NCI-H1930 (cell line): ENCODE measurements at places on chromosomes 5 and 9.

DNA sequence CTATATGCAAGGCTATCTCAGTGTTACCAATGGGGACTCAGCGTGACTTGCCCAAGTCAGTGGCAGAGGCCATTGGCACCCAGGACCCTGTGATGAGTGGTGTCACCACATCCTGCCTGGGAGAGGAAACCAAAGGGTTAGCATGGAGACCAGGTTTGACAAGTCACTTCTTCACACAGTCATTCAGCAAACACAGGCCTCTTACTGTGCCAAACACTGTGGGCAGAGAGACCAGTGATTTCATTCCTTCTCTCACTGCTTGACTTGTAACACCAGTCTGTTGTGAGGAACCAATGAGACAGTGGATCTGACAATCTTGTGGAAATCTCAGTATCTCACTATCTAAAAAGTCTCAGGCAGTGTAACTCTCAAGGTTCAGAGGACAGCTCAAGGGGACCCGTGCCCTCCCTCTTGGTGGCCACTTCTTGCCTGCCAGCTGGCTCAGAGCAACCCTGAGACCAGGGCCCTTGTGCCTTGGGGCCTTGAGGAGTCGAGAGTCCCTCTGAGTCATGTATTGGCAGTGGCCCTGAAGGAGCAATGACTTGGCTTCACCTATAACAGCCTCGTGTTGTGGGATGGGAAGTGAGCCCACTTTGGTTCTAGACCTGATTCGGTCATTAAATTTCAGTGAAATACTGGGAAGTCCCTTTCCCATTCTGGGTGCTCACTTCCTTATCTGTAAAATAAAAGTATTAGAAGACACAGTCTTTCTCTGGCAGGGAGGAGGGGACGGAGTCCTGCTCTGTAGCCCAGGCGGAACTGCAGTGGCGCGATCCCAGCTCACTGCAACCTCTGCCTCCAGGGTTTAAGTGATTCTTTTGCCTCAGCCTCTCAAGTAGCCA lies 1.6 kb downstream of the FABP6 start:
- no peak for DNase-seq

GRCh38 chr5:161167016-161167767 lies 315.2 kb upstream of the ATP10B start:
- DNase-seq, result no peak

DNA sequence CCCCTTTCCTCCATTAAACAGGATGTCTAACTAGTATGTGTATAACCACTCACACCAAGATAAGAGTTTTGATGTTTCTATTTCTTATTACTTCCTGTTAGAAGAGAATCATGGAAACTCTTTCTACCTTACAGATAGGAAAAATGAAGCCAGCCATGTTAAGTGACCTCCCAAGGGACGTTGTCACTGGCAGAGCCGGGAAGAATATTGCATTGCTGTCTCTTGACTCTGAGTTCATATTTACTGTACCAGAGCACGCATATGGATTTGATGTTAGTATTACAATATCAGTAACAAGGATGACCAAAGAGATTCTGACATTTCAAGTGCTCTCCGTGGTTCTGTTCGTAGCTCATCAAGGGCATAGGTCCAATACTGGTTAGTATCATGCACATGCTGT lies 12.5 kb upstream of the C5orf63 start:
- no peak for DNase-seq

DNA sequence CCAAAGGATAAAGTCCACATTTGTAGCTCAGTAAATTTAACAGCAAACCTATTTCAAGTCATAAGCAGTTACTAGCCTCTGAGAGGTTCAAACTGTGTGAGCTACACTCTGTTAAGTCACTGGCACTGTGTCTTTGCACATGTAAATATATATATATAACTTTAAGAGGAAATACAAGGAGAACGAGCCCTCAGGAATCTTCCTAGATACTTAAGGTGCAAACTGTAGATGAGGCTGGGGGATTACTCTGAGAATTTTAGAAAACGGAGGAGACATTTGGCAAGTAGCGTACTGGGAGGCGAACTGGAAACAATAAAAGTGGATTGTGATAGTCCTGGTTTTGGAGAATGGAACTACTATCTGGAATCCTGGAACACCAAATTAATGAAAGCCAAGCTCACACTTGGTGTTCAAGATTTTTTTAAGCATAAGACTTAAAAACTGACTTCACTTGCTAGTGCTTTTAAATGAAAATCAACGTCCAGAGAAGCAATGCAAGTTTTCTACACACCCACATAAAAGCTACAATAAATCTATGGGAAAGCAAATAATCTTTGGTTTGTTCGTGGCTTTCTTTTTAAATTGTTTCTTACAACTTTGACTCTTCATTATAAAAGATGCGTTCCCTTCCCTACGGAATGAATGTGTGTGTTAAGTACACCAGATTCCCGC lies 1057.0 kb upstream of the DMAC1 start:
- DNase-seq, result no peak

GRCh38 chr9:87783180-87783579 lies 57.3 kb downstream of the CTSL start:
- DNase-seq, result no peak

GRCh38 chr5:78724061-78724460 lies 75.5 kb upstream of the LHFPL2 start:
- DNase-seq, result no peak

DNA sequence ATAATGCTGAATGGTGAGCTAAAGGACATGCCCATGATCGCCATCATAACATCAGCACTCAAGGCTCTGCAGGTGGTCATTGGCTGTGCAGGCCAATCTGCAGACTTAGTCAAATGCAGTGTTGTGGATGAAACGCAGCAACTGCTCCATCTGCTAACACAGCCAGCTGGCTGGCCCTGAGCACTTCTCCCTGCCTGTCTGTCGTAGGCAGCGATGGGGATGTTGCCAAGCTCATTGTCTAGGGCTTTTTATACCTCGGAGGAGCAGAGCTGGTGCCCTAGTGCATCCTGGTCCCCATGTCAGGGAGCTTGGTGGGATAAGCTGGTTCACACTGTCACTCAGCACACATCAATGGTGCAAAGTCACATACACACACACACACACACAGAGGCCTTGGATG lies 189.4 kb downstream of the TENT4A start:
- DNase-seq, result no peak

GRCh38 chr9:112430006-112430522 lies 50.2 kb downstream of the HSDL2 start:
- DNase-seq, result no peak

DNA sequence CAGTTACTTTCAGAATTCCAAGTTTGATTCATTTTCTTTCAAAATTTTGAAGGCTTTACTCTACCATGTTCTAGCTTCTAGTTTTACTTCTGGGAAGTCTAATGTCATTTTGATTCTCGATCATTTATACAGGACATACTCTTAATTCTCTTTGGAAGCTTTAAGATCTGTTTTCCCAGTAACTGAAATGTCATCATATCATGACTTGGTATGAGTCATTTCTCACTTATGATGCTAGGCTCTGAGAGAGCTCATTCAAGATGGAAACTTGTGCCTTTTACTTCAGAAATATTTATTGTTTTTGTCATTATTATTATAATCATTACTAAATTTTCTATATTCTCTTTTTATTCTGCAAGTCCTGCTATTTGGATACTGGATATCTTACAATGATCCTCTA lies 222.3 kb downstream of the PARP8 start:
- no peak for DNase-seq

- DNase-seq, result no peak
Observed at GRCh38 chr5:9430306-9430705, 115.6 kb downstream of the SEMA5A start.

GRCh38 chr5:117547192-117547591 lies 972.6 kb upstream of the SEMA6A start:
- no peak for DNase-seq

- DNase-seq, result peak; percentile 7
Observed at GRCh38 chr9:98774746-98775145, 21.6 kb downstream of the ANKS6 start.

DNA sequence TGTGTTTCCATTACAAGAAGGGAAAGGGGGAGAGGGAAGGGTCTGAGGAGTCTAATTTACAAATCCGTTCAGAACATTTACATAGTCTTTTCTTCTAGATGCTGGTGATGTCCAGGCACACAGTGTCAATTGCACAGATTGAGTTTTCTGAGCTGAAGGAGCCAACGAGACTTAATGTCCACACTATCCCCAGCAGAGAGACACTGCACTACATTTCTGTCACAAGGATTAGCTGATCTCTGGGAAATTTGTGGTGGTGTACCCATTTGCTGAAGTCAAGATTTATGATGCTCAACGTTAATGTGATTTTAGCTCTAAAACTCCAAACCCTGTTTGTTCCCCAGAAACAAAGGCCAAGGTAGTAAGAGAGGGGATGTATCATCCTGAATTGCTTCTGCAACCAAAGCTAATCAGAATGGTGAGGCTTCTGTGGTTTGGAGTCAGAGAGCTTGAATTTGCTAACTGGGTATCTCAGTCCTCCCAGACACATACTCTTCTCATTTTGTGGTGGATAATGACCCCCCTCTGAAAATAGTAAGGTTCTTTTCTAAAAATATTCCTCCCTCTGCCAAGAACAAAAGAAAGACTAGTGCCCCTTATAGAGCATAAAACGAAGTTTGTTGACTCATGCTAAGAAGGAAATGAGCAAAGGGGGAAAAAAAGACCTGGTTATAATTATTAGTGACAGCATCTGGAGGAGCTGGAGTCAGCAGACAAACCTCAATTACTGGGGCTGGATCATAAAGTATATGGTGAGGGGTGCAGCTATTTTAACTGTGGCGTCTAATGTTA lies 416.9 kb downstream of the PSAT1 start:
- no peak for DNase-seq

- no peak for DNase-seq
Observed at GRCh38 chr5:163105456-163105855, 331.9 kb upstream of the CCNG1 start.

DNA sequence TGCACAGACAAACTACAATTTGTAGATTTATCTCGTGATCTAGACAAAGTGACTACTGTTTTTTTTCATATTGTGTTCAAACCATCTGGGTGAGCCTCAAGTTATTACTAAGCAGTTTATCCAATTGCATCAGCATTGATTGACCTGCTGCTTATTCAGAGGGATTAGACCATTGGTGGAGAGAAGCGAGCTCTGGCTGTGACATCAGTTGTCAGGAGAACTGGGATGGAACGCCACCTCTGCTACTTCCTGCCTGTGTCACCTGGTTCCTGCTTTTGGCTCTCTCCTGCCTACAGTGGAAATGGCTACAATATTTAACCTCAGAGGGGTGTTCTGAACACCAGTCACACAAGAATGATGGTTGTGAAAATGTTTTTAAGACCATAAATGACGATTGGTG lies 12.1 kb downstream of the NR4A3 start:
- no peak for DNase-seq

GRCh38 chr5:153439130-153439529 lies 51.3 kb upstream of the GRIA1 start:
- no peak for DNase-seq

DNA sequence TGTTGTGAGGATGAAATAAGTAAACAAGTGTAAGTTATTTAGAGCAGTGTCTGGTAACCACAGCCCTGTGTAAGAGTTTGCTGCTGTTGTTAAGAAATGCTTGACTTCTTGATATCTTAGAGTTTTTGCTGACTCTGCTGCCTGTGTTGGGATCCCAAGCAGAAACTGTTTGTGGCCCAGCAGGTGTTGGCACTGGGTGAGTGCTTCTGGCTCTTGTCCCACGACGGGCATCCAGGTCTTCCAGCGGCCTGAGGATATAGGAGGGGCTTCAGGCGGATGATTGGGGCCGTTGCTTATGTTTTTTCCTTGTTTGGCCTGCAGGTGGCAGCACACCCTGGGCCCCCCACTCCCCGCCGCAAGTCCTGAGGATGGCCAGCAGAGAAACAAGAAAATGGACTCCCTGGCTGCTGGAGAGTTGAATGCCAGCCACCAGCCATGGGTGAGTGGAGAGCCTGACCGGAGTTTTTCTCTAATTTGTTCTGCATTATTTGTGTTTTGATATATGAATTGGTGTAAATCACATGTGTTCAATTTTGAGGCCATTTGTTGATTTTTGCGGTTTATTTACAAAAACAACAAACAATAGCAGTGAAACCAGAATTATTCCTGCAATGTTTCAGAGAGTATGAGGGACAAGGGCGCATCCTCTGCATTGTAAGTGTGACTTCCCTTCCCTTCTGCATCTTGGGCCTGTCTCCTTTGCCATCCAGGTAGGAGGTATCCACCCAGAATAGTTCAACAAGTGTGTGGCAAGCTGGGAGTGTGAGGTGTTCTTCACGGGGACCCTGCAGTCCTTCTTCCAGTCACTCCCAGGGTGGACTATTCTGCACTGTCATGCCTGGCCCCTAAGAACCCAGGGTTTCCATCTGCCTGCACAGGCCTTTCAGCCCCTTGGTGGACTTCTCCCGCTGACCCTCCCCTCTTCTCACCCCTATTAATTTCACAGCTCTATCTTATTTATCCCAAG lies 50.3 kb downstream of the SLC22A5 start:
- peak; percentile 21 for DNase-seq

GRCh38 chr5:137887831-137888230 lies 1.4 kb upstream of the PKD2L2 start:
- DNase-seq, result no peak

- no peak for DNase-seq
Observed at GRCh38 chr9:1053986-1054425, 3.8 kb downstream of the DMRT2 start.

- DNase-seq, result no peak
Observed at GRCh38 chr5:131377785-131378325, 114.0 kb downstream of the CDC42SE2 start.

- no peak for DNase-seq
Observed at GRCh38 chr5:65030056-65030455, 261.3 kb downstream of the CWC27 start.

DNA sequence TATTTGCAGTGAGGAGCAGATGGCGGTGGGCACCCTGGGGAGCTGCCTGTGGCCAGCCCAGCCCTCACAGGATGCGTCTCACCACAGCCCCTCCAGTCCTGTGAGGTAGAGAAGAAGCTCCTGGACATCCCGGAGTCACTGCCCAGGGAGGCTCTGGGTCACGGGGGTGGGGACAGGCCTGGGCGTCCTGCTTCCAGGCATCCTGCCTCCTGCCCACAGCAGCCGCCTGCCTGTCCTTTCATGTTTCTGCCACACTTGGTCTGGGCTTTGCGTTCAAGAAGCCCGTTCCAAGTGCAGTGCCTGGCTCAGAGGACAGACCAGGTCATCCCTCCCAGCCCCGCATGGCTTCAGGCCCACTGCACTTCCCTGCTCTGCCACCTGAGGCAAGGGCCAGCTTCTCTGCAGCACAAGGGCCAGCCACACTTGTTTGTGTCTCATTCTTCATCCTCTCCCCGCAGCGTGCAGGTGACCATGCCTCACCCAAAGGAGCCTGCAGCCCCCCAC lies 38.2 kb downstream of the ZDHHC11B start:
- no peak for DNase-seq

DNA sequence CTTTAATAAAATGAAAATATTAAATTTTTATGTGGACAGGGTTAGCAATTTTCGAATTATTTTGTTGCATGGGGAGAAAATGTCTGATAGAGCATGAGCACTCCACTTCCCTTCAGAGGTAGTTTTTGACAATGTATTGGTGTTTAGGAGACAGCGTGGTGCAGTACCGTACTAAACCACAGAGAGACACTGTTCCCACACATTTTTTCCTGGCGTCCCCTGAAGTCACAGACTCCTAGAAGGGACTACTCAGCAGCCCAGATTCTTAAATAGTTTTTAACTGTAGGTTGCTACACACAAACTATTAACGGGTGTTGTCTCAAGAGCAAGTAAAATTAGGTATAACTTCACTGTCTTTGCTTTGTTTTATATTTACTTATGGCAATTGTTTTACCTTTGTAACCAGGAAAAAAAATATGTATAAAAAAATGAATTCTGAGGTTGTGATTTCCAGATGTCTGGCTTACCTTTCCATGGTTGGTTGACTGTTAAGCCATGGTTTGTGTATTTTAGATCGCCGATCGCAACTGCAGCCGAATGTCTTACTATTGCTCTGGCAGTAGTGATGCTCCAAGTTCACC lies 171.2 kb downstream of the DOCK8 start:
- DNase-seq, result peak; percentile 54
